ENCODE measurements at places on chromosomes 4 and X.

- no peak for DNase-seq
These were observed 38.9 kb downstream of the IGFBP7 start for GRCh38 chr4:57071326-57071725.

GRCh38 chr4:43587758-43588157, 695.2 kb downstream of the GRXCR1 start:
- no peak for DNase-seq

DNA sequence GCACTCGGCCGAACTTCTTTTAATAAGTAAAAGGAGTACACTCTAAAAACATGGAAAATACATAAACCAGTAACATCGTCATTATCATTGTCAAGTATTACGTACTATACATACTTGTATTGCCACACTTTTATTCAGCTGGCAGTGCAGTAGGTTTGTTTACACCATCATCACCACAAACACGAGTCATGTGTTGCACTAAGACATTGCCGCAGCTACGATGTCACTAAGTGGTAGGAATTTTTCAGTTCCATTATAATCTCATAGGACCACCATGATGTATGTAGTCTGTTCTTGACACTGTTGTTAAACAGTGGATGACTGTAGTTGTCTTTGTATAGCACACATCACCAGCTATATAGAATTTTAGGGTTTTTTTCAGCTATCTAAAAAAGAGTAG, 48.0 kb upstream of the TMEM131L start:
- no peak for DNase-seq

- no peak for DNase-seq
These were observed 172.1 kb downstream of the OPHN1 start for GRCh38 chrX:68261060-68261672.

GRCh38 chrX:1354036-1355019, 17.7 kb downstream of the IL3RA start:
- no peak for DNase-seq

DNA sequence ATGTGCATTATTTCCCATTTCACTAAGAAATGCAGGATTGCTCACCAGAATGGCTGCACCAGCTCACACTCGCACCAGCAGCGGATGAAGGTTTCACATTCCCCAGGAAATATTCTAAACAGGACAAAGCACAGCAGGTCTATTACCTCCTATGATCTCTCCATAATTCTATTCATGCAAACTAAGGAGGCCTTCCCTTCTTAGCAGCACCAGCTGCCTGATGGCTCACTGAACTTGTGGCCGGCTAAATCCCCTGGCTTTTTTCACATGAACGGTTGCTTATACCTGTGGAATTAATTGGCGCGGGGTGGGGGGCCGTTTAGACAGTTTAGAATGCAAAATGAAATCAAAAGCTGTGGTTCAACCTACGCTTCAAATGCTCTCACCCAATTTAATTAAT, 73.5 kb upstream of the SRD5A3 start:
- DNase-seq, result no peak
